ENCODE measurements at places on chromosomes 12 and 14.

DNA sequence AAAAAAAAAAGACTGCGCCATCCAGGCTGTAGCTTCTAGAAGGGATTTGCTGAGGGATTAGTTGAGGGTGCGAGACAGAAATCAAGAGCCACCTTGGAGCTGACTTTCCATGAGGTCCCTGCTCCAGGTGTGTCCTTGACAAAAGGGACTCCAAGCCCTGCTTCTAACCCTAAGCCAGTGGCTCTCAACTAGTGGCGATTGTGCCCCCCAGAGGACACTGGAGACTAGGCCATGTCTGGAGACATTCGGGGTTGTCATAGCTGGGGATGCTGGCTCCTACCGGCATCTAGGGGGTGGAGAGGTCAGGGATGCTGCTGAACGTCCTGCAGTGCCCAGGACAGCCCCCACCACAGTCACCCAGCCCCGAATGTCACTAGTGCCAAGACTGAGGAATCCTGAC is 40.6 kb downstream of the SPRING1 start:
- DNase-seq, result no peak

DNA sequence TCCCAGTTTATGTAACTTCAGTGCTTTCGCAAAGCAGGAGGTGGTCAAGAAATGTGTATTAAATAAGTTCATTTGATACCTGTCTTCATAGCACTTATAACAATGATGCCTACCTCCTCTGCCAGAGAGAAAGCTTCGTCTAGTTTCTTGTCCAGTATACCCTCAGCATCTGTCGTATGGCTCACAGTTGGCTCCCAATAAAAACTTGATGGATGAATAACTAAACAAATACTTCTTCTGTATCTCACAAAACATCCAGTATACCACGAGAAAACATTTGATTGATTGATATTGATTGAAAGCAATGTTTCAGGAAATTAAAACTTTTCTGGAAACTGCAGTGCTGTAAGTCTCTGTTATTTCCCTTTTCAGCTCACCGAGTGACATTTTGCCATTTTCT is 26.9 kb upstream of the PTGDR start:
- DNase-seq, result no peak

- DNase-seq, result no peak
Measured at GRCh38 chr14:64841121-64841651, 38.5 kb downstream of the SPTB start.

DNA sequence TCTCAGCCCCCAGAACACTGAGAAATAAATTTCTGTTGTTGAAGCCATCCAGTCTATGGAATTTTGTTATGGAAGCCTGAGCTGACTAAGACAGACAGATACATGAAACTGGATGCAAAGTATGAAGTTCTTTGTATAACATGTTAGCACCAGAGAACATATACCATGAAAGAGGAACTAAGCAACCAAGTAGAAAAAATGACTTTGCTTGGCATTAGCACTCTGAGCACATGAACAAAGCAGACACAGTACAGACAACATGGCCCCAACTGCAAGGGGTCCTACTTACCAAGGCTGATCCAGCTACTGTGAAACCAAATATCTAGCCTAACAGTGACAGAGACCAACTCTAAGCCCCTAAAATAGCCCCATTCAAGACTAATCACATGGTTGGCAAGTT is 13.8 kb downstream of the EXOC5 start:
- no peak for DNase-seq

DNA sequence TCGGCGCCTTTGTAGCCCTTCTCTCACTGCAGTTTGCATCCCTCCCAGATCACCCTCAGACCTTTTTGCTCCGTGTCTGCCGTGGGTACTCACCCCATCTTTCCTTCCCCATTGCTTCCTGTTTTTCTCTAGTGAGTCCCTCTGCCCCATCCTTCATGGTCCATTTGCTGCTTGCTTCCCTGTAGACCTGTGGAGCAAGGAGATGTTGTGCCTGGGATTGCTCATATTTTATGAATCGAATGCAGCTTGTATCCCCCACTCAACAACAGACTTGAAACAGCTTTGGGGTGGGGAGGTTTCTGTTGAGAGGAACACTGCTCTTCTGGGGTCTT is 661 bp downstream of the DENR start:
- no peak for DNase-seq

- DNase-seq, result no peak
Measured at GRCh38 chr12:112439769-112440168, 21.0 kb downstream of the PTPN11 start.

GRCh38 chr12:65728455-65728847 is 95.8 kb upstream of the HMGA2 start:
- no peak for DNase-seq

- DNase-seq, result no peak
Measured at GRCh38 chr12:105227879-105228278, 8.1 kb downstream of the APPL2 start.

- DNase-seq, result no peak
Measured at GRCh38 chr14:51305751-51306150, 65.7 kb downstream of the TMX1 start.

- peak; percentile 77 for DNase-seq
Measured at GRCh38 chr14:71143381-71144290, 236.4 kb downstream of the PCNX1 start.

- DNase-seq, result no peak
Measured at GRCh38 chr12:102990419-102990818, 32.9 kb downstream of the ASCL1 start.

DNA sequence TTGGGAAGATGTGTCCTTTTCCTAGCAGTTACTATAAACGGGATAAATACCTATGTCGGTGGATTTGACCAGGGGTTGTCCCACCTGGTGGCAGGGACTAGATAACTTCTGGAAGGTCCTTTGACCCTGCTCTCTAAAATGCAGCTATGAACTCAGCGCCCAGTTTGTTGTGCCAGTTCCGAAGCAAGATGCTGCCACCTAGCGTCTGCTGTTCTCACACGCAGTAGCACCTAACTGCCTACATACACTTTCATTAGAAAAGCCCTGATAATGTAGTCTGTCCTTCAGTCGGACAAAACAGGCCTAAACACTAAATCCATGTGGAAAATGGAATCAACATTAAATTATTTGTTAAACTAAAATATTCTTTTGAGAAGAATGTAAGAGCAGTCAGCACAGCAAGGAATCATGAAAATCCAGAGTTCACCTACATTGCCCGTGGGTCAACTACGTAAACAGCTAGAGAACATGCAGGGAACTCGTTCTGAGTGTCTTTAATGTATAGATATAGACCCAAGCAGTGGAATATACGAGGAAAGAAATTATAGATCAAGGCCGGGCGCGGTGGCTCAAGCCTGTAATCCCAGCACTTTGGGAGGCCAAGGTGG is 51.1 kb upstream of the CRACR2A start:
- DNase-seq, result peak; percentile 62

- peak; percentile 49 for DNase-seq
Measured at GRCh38 chr14:75993567-75994041, 8.0 kb downstream of the IFT43 start.

GRCh38 chr14:29311983-29312382 is 545.4 kb downstream of the FOXG1 start:
- no peak for DNase-seq

DNA sequence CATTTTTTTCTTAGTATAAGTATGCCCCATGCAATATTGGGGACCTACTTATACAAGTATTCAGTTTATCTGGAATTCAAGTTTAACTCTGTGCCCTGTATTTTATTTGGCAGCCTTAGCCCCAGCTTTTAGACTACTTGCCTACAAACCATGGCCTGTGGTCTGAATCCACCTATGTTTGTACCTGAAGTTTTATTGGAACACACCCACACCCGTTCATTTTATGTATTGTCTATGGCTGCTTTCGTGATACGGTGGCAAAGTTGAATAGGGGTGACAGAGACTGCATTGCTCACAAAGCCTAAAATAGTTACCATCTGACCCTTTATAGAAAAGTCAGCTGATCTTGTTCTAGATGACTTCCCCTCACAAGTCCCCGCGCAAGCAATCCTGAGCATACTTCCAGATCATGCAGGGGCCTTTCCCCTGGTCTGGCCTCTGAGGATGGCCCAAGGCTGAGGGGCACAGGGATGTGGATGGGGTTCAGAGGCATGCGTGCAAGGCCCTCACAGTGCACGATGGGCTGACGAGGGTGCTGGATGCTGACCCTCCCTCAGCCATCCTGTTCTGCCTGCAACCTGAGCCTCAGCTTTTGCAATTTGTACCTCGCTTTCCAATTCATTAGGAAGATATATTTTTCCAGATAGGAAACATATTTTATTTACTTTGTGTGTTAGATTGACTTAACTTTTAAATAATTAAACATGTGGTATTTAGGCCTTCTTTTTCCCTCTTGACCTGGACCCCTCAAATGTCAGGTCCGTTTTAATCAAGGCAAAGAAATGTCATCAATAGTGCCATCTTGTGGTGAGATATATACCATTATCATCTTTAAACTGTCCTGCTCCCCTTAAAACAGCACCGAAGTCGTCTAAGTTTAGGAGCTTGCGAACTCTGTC is 527.3 kb upstream of the CCDC196 start:
- no peak for DNase-seq

DNA sequence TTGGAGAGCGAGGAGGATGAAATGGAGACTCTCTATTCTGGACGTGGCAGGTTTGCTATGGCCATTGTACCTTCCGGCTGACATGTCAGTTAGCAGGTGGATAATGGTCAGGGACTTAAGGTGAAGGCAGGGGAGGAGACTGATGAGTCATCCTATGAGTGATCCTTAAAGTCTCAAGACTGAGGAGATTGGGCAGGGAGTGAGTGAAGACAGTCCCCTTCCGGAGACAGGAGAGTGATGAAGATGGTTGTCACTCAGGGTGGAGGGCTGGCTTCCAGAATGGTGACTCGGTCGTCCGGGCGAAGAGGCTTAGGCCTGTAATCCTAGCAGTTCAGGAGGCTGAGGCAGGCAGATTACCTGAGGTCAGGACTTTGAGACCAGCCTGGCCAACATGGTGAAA is 49.8 kb upstream of the CCDC63 start:
- no peak for DNase-seq

DNA sequence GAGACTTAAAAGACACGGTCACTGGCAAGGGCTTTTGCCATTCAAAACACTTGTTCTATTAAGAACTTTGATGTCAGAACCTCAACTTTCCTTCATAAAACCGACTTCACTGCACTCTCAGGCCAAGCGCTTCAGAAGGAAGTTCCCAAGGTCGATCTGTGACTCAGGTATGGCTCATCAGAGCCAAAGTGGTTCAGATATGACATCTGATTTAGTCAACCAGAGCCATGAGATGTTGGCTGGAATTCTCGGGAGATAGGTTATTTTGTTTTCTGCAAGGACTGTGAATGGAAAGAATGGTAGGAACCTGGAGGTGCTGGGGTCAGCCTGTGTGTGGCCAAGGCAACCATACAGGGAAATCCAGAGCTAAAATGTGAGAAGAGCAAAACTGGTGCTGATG is 445.6 kb downstream of the GLT1D1 start:
- no peak for DNase-seq

- no peak for DNase-seq
Measured at GRCh38 chr14:100828031-100828769, 2.3 kb downstream of the MEG3 start.

DNA sequence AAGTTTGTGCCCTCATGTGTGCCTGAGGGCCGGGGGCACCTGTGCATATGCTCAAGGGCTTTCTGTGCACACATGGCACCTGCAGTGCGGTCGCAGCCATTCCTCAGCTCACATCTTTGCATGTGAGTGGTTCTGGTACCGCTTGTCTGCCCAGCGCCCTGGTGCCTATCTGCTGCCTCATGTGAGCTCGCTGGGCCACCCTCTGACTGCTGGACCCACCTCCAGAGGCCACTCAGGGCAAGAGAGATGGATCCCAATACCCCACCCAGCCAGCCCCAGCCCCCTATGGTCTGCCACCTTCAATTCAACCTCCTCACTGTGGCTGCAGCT is 5.4 kb upstream of the AMN start:
- no peak for DNase-seq

GRCh38 chr14:36857842-36858445 is 196.3 kb downstream of the PAX9 start:
- no peak for DNase-seq

- no peak for DNase-seq
Measured at GRCh38 chr12:107461222-107461975, 224.2 kb upstream of the PWP1 start.

- DNase-seq, result no peak
Measured at GRCh38 chr14:39025810-39026627, 77.0 kb downstream of the SEC23A start.

DNA sequence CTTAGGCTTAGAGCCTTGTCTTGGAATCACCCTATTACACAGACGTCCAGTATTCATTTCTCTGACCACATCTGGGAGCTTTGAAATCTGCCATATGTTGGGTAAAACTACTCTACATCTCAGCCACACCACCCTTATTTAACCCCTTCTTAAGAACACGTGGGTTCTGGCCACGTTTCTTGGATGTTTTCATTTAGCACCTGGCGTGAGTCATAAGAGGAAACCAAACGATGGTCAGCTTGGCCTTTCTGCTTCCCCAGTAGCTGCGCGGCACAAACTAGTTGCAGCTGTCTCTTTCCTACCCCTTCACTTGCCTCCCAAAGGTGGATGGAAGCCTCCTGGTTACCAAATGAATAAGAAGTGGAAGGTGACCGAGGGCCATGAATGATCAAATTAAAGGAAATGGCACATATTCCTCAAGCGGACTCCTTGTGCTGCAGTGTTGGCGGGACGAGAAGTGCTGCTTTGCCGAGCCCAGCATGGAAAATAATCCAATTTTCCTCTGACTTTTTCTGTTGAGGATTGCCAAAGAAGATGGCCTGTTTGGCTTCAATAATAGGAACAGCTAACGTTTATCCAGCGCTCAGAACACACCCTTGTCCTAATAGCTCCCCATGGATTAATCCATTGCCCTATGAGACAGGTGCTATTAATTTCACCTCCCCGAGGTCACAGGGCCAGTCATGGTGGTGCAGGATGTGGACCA is 154.1 kb downstream of the ZNF664 start:
- no peak for DNase-seq

DNA sequence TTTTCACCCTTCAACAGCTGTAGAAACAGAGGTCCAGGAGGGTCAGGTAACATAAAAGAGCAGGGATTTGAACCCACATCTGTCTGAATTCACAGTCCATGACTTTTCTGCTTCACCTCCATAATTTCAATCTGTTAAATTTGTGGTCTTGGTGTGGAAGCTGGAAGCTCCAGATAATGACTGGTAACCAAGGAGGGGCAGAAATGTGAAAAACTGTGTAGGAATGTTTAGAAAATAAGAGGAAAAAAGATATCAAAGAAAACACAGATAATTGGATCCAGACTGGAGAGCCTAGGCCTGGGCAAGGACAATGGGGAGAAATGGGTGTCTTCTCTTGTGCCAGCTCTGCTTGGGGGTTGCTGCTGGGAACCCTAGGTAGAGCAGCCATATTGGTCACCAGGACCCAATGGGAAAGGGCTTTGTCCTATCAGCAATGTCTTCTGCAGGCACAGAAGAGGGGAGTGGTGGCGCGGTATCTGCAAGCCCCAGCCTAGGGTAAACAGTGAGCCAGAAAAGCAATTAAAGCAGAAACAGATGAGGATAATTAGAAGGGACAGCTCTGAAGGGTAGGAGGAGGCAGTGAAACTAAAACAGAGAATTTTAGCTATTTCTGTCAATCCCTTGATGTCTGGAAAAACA is 54.3 kb upstream of the CCDC91 start:
- no peak for DNase-seq

- DNase-seq, result no peak
Measured at GRCh38 chr12:46265734-46266133, 3.1 kb downstream of the SLC38A1 start.
